ENCODE measurements at places on chromosomes 1 and 21.
A peak's percentile ranks its signal among the peaks of the same experiment; 100 is the strongest.

DNA sequence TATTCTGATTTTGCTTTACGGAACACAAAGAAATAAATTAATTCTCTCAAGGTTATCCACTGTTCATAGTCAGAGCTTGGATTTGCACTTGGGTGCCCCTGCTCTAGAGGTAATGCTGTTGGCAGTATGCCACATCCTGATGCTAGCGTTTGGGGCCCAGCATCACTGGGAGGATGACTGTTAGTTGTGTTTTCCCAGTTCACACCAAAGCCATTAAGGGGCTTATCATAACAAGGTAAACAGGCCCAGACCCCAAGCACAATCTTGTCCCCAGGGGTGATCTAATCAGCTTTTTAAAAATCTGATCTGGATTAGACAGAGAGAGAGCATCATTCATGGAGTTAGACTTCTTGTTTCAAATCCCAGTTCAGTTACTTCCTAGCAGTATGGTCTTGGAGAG is 60.2 kb upstream of the PBX1 start:
- DNase-seq, result no peak

GRCh38 chr1:203328714-203329122 is 22.2 kb downstream of the FMOD start:
- DNase-seq, result peak; percentile 85

DNA sequence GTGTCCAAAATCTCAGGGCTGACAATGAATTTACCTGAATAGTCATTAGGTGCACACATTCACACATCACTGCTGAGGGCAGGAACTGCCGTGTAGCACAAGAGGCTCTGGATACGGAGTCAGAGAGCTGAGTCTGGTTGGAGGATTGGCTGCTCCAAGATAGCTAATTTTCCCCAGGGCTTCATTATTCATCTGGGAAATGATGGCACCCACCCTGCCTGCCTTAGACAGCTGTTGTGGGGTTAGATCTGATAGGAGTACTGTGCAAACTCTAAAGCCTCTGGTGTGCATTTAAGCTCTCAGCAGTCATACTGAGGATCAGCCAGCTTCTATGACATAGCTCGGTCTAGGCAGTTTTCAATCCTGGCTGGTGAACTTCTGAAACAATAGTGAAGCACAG is 67.0 kb downstream of the LMX1A start:
- no peak for DNase-seq

- no peak for DNase-seq
These were observed 59.0 kb downstream of the HIVEP3 start for GRCh38 chr1:41859686-41860085.

- DNase-seq, result no peak
These were observed 62.0 kb upstream of the LPGAT1 start for GRCh38 chr1:211892577-211892976.

Data from Caki2 (cell line).